Activated CD4-positive, alpha-beta T cell treated with anti-CD3 and anti-CD28 coated beads, Interleukin-2, amount 50 U/mL, for 16 hours (primary cell): ENCODE measurements at places on chromosomes 16 and 17.

DNA sequence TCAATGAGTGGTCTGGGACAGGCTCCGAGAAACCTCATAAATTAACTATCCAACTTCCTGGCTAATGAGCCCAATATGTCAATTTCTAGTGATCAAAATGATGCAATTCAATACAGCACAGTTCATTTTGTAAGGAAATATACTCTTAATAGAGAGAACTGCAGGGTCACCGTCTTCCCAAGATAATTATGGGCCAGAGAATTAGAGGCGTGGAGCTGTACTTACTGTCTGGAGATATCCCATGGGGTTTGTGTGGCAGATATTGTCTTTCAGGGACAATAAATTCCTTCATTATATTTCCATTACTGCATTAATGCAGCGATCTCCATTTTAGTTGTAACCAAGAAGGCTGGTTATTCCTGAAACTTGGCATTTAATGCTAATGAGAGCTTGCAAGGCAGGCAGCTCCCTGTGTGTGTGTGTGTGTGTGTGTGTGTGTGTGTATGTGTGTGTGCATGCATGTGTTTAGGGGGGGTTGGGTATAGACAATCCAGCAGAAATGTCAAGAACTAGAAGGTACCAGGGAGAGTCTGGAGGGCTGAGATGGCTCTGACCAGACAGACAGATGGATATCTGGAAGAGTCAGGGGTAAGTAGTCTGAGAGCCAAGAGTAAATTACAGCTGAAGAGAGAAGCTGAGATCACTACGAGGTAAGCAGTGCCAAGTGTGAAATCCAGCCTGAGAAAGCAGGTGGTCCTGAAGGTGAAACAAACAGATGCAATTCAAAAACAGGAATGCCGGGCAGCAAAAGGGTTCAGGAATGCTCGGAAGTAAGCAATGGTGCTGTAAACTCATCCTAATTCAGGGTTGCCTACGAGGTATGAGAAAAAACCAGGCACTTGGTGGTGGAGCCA, 393.0 kb downstream of the CA10 start:
- DNase-seq: no peak

GRCh38 chr17:60933739-60934138, 256.1 kb downstream of the BCAS3 start:
- no peak for DNase-seq

GRCh38 chr17:17062356-17062755, 20.1 kb downstream of the MPRIP start:
- no peak for DNase-seq

GRCh38 chr16:70391881-70392481, 45.3 kb downstream of the DDX19A start:
- no peak for DNase-seq

- no peak for DNase-seq
Measured at GRCh38 chr17:31412511-31412910, 21.0 kb downstream of the RAB11FIP4 start.

GRCh38 chr16:11620243-11621003, 33.7 kb upstream of the LITAF start:
- no peak for DNase-seq

GRCh38 chr16:67945392-67945933, 1.5 kb upstream of the LCAT start:
- no peak for DNase-seq

GRCh38 chr17:55751720-55752250, 934 bp downstream of the PCTP start:
- DNase-seq: no peak

DNA sequence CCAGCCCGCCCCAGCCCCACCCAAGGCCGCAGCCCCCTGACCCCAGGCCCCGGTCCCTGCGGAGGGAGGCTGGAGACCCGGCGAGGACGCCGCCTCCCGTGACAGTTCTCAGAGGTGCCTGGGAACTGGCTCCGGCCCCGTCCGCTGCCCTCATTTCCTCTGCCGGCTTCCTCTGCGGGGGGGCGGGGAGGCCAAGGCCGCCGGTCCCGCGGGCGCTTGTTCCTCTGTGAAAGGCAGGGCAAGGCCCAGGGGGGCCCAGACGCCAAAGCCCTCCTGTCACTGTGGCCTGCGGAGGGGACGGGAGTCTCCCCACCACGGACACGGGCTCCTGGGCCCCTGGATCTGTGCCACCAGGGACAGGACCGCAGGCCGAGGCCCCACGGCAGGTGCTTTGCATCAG, 5.0 kb upstream of the PVALEF start:
- DNase-seq: no peak

DNA sequence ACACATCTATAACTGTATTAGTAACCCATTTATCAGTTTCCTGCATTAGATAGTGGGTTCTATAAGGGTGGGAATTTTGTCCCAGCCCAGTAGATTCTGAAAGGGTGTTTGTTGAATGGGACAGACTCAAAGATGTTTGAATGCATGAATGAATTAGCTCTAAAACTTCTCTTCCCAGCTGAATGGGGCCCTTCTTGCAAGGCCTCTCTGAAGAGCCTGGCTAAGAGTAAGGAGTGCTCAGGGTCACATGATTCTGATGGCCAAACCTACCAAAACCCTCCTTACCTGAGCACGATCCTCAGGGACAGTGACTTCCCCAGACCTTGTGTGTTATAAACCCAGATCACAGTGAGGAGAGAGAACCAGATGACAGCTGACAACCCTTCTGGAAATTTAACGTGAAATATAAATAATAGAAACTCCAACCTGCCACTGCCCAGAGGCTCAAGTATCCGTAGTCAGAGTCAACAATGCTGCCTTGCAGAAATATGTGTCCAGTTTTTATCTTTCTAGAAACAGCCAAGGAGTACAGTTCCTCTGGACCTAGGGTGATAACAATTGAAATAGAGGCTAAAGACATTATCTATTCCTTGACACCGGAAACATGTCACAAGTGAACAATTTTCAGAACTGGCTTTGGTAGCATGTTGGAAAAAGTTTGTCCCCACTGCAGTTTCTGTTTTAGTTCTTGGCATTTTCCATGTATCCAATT, 268.9 kb upstream of the MAF start:
- no peak for DNase-seq

DNA sequence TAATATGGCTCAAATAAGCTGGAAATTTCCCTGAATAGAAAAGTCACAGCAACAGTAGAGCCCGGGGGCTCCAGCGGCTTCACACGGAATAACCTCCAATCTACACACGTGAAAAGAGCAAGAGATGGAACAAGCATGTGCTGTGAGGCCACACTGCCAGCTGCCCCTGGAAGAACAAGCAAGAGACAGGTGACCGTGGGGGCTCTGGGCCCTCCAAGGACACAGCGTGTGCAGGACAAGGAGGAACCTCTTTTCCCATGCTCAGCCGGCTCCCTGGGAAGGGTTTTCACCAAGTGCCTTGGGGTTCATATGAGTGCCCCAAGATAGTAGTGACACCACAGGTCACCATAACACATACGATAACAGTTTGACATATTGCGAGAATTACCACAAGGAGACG, 110.2 kb upstream of the ZNF750 start:
- no peak for DNase-seq

- DNase-seq: no peak
Measured at GRCh38 chr17:4759776-4760236, 11.9 kb upstream of the TM4SF5 start.

GRCh38 chr17:33686171-33686570, 393.1 kb upstream of the ASIC2 start:
- peak; percentile 40 for DNase-seq

DNA sequence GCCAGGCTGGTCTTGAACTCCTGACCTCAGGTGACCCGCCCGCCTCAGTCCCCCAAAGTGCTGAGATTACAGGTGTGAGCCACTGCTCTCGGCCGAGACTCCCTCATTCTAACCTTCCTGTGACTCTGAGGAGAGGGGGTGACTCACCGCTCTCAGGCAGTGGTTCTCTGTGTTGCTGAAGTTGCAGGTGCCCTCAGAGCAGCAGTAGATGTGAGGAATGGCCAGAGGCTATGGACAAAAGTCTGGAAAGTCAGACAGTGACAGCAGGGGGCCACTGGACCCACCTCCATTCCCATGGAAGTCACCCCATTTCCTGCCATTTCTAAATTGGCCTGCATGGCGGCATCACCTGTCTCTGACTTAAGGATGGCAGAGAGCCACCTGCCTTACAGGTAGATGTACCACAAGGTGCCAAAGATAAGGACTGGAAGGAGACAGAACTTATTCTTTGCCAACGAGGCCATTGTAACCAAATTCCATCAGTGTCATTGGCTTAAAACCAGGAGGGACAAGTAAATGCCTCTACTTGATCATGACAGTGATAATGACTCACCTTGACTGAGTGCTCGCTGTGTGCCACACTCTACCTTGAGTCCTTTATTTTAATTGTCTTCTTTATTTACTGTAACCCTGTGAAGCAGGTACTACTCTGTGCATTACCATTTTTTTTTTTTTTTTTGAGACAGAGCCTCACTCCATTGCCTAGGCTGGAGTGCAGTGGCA, 15.3 kb upstream of the CNOT1 start:
- no peak for DNase-seq

GRCh38 chr16:57666353-57667047, 1.6 kb upstream of the ADGRG3 start:
- DNase-seq: no peak

DNA sequence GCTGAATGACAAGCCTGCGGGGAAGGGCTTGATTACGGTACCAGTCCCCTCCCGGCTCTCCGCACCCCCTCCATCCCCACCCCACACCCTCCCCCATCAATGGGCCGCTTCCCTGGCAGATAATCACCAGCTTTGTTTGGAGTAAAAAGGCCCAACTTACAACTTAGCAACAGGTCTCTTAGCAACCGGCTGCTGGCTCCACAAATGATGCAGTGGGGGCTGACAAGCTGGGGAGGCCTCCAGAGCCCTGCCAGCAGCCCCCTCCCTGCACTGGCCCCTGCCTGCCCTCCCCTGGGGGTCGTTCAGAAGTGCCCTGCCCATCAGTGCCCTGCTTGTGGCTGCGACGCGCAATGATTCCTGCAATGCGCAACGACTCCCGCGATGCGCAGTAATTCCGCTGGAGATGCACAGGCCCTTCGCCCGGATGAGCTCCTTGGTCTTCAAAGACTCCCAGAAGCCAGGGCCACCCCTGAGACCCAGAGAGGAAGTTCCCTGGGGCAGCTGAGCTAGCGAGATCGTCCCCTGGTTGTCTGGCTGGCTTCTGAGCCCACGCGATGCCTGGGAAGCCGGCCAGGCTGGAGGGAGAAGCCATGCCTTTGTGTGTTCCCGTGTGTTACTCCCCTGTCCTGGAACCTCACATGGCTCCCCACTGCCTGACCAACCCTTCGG, 23.3 kb downstream of the CPNE2 start:
- no peak for DNase-seq
